Activated CD8-positive, alpha-beta memory T cell treated with anti-CD3 and anti-CD28 coated beads, Interleukin-2, amount 10 ng/mL, durations not matched to agents 7 days and 5 days (primary cell): ENCODE measurements at places on chromosomes 5 and 9. TPM values are rescaled to one million over a fixed set of nuclear protein-coding genes. Genes with fewer than 3 reads are reported as not detected.
A peak's percentile ranks its signal among the peaks of the same experiment; 100 is the strongest.

Gene DNM1
- 0.40 TPM for total RNA-seq

Gene GRM6
- total RNA-seq = not detected

- H3K4me3 ChIP-seq = peak overlapping the region; percentile 20
- H3K27ac ChIP-seq = peak overlapping the region; percentile 71
- H3K36me3 ChIP-seq = peaks cover 7% of the 10 kb centered on the region
- H3K4me1 ChIP-seq = peaks cover 18% of the 10 kb centered on the region
- no peaks in the 10 kb centered on the region for H3K27me3 ChIP-seq
- DNase-seq = no peak
Observed at GRCh38 chr5:119031011-119031886, 39.6 kb upstream of the DMXL1 start.

- H3K4me1 ChIP-seq = peaks cover 18% of the 10 kb centered on the region
- no peak for DNase-seq
- H3K27me3 ChIP-seq = no peaks in the 10 kb centered on the region
- H3K27ac ChIP-seq = peak overlapping the region; percentile 26
Observed at GRCh38 chr5:157049605-157050004, 9.3 kb downstream of the HAVCR1 start.

DNA sequence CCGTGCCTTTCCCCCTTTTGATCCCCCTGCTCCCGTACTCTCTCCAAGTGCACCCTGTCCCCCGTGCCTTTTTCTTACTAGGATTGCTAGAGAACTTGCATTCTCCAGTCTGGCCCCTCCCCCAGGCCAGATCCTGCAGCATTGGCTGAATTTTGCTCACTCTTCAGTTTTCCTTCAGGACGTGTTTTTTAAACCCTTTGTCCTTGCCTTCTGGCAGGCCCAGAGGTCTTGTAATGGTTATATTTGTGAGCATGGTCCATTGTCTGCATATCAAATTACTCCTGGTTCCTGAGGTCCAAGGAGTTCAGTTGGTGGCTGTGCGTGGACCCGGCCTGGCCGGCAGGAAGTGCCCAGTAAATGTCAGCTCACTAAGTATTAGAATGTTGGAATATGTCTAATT is 606 bp downstream of the TBC1D13 start:
- H3K36me3 ChIP-seq = peaks cover 5% of the 10 kb centered on the region
- H3K27me3 ChIP-seq = no peaks in the 10 kb centered on the region
- no peak for DNase-seq
- H3K4me3 ChIP-seq = peak overlapping the region; percentile 90
- H3K4me1 ChIP-seq = peaks cover 17% of the 10 kb centered on the region
- H3K27ac ChIP-seq = peak overlapping the region; percentile 91

DNA sequence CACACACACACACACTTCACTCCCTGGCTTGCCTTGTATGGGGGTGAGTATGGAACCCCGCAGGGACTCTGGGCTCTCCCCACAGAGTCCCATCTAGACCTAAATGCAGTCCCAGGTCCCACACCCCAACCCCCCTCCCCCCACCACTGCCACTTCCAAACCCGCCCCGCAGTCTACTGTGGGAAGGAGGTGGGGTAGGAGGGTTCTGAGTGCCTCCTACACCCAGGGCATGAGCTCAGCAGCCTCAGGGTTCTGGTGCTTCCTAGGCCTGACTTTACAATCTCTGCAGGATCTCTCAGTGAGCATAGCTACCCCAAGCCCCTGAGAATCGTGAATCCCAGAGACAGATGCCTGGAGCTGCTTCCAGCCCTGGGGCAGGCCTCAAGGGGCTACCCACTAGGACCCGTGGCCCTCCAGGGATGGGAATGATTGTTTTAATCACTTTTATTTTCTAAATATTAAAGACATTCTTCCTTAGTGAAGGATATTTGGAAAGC is 1.5 kb upstream of the NACC2 start:
- peaks cover 11% of the 10 kb centered on the region for H3K4me1 ChIP-seq
- H3K4me3 ChIP-seq = peak overlapping the region; percentile 57
- H3K36me3 ChIP-seq = no peaks in the 10 kb centered on the region
- no peak overlapping the region for H3K27ac ChIP-seq
- DNase-seq = no peak

DNA sequence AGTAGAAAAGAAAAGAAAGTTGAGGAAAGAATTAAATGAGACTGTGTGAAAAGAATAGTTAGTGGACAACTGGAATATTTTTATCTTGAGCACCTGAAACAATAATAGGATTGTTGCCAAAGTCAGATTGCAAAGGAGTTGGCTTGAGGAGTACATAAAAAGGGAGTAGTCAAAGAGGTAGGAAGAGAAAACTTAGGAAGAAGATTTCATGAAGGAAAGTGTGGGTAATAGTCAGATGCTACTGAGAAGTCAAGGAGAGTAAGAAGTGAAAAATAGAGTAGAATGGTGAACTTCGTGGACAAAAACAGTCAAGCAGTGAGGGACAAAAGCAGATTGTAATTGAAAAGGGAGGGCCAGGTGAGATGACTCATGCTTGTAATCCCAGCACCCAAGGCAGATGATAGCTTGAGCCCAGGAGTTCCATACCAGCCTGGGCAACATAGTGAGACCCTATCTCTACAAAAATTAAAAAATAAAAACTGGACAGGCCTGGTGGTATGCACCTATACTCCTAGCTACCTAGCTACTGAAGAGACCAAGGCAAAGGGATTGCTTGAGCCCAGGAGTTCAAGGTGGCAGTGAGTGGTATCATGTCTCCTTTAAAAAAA is 178.9 kb downstream of the NIPBL start:
- DNase-seq = no peak
- H3K27me3 ChIP-seq = no peaks in the 10 kb centered on the region
- peaks cover 5% of the 10 kb centered on the region for H3K4me1 ChIP-seq
- peaks cover 41% of the 10 kb centered on the region for H3K36me3 ChIP-seq
- no peak overlapping the region for H3K4me3 ChIP-seq

GRCh38 chr9:131616983-131617604 is 71.8 kb downstream of the PRRT1B start:
- H3K4me3 ChIP-seq = no peak overlapping the region
- H3K27ac ChIP-seq = peak overlapping the region; percentile 6
- peaks cover 10% of the 10 kb centered on the region for H3K4me1 ChIP-seq
- no peaks in the 10 kb centered on the region for H3K27me3 ChIP-seq
- peaks cover 53% of the 10 kb centered on the region for H3K36me3 ChIP-seq

DNA sequence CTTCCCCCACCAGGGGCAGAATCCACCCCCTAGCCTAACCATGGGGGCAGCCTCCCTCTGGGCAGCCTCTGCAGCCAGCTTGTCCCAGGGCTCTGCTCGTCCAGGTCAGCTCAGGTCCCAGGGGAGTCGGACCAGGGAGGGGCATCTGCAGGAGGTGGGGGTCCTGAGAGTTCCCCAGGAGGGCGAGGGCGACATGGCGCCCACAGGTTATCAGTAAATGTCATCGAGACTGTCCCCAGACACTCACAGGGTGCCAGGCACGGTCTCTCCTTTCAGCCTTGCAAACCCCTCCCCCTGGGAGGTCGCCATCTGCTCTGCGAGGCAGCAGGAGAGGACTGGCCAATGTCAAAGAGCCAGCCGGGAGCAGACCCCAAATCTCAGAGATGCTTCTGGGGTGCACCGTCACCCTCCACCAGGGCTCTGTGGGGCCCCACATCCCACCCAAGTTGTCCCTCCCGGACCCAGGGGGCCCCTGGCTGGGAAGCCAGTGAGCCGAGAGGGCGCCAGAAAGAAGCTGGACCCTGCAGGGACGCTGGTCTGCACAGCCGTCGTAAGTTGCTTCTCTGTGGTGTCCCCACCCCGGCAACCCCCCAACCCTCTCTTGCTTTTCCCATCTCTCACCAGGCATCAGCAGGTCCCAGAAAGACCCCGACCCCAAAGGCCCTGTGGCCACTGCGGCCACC is 69.3 kb downstream of the NTNG2 start:
- no peak for DNase-seq
- no peaks in the 10 kb centered on the region for H3K36me3 ChIP-seq
- peaks cover 2% of the 10 kb centered on the region for H3K4me1 ChIP-seq
- H3K4me3 ChIP-seq = no peak overlapping the region
- peaks cover 4% of the 10 kb centered on the region for H3K27me3 ChIP-seq

GRCh38 chr5:149667084-149667828 is 62.9 kb upstream of the PPARGC1B start:
- peak; percentile 41 for DNase-seq
- peaks cover 7% of the 10 kb centered on the region for H3K27me3 ChIP-seq

- H3K27me3 ChIP-seq = no peaks in the 10 kb centered on the region
- H3K36me3 ChIP-seq = no peaks in the 10 kb centered on the region
- no peak overlapping the region for H3K27ac ChIP-seq
Observed at GRCh38 chr5:5293029-5293428, 129.4 kb upstream of the ICE1 start.

- H3K36me3 ChIP-seq = peaks cover 82% of the 10 kb centered on the region
- no peaks in the 10 kb centered on the region for H3K27me3 ChIP-seq
- H3K4me1 ChIP-seq = peaks cover 24% of the 10 kb centered on the region
- H3K27ac ChIP-seq = no peak overlapping the region
Observed at GRCh38 chr5:35869685-35870277, 13.1 kb downstream of the IL7R start.
